ENCODE measurements at places on chromosomes 5 and 9. TPM values are rescaled to one million over a fixed set of nuclear protein-coding genes. Genes with fewer than 3 reads are reported as not detected.

Gene MAST4
- 42.0 TPM for total RNA-seq

Gene PPP3R2
- not detected for total RNA-seq

Gene RPL35
- 621 TPM for total RNA-seq

Gene TAF1L
- not detected for total RNA-seq

Gene LCN10
- total RNA-seq: 7.7 TPM

Gene GALNT12
- 0.43 TPM for total RNA-seq

Gene GLRA1
- not detected for total RNA-seq

Gene PCDHA3
- not detected for total RNA-seq

Gene IFNA8
- not detected for total RNA-seq

Gene TAF11L5
- not detected for total RNA-seq

Gene CCL21
- 4.9 TPM for total RNA-seq

Gene NDUFAF2
- 41.2 TPM for total RNA-seq

Gene TTC16
- 0.48 TPM for total RNA-seq

Gene ADAMTS19
- 0.81 TPM for total RNA-seq

Gene IRX4
- total RNA-seq: 15.8 TPM

Gene ACTBL2
- not detected for total RNA-seq

Gene NSG2
- 0.11 TPM for total RNA-seq

Gene IFNA13
- not detected for total RNA-seq

Gene TTF1
- 17.4 TPM for total RNA-seq

Gene OR1J2
- not detected for total RNA-seq

Gene PCA3
- not detected for total RNA-seq

Gene FGF18
- 5.8 TPM for total RNA-seq

Gene KCNV2
- total RNA-seq: not detected

Gene IL4
- total RNA-seq: not detected

Gene WDR31
- 13.8 TPM for total RNA-seq

Gene OR1J1
- not detected for total RNA-seq

Gene PTGDS
- 6,152 TPM for total RNA-seq

Gene GPSM1
- 50.3 TPM for total RNA-seq

Gene SPATA31E1
- not detected for total RNA-seq

Gene TMEM252
- not detected for total RNA-seq

Gene BHMT2
- total RNA-seq: 10.0 TPM

Gene SYNPO
- total RNA-seq: 645 TPM

Gene TICAM2
- 2.7 TPM for total RNA-seq

Gene ZNF484
- 4.0 TPM for total RNA-seq

Gene AQP7
- total RNA-seq: 155 TPM

Gene TMEM8B
- 13.3 TPM for total RNA-seq

Gene TIMD4
- not detected for total RNA-seq

Gene MOB3B
- 1.5 TPM for total RNA-seq

Gene MEGF10
- 0.78 TPM for total RNA-seq

Gene HTR1A
- total RNA-seq: not detected

Gene REXO4
- total RNA-seq: 18.0 TPM

Gene FGFR4
- total RNA-seq: 2.3 TPM

Gene LHX3
- total RNA-seq: not detected
